NCI-H187 treated with DMSO at 0.1 percent for 48 hours (cell line): ENCODE measurements at places on chromosomes 16 and 17.

DNA sequence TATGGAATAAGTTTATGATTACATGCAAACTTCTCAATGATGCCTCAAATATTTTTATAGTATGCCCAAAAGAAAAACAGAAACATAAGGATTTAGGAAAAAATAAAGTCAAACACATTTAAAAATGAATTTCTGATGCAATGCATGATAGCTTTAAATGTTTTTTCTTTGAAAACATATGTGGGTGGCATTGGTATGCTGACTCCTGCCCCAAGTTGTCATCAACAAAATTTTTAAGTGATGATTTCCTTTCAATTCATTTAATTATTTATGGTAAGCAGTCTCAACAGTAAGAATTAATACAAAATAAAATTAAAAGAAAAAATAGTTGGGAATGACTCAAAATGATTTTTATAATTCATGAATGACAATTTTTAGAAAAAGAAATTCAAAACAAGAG is 104.9 kb downstream of the CEP112 start:
- DNase-seq = no peak

DNA sequence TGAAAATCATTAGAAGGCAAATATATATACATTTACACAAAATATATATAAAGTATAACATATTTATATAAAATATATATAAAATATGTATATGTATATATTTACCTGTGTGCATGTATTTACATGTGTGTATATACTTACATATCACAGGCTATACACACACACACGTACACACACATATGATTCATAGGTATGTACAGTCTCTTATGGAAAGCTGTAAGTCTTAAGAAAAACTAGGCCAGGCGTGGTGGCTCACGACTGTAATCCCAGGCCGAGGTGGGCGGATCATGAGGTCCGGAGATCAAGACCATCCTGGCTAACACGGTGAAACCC is 14.7 kb downstream of the TOM1L2 start:
- no peak for DNase-seq

DNA sequence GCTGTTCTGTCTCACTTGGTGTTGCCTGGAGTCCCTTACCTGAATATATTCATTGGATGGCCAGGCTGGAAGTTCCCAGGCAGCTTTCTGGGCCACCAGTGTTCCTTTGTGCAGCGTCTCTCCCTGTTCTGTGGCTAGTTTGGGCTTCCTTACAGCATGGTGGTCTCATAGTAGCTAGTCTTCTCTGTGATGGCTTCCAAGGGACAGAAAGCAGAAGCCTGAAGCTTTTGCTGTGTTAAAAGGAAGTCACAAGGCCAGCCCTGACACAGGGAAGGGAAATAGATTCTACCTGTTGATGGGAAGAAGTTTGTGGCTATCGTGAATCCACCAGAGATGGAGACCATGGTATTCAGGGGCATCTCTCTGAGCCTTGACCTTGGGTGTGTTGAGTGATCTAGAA is 34.6 kb downstream of the PLCG2 start:
- no peak for DNase-seq

DNA sequence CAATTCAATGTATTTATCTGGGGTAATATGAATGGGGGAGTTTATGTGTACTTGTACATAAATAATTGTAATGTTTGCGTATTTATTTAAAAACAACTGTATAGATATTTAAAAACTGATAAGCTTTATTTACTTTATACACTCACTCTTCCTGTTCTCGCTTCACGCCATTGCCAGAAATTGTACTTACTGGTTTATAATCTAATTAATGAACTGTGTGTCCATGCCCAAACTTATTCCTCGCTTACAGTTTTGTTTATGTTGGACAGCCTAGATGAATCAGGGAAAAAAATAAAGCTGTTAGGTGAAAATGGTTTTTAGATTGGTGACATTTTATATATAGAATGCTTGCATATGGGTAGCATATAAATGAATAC is 30.8 kb downstream of the AATF start:
- no peak for DNase-seq

DNA sequence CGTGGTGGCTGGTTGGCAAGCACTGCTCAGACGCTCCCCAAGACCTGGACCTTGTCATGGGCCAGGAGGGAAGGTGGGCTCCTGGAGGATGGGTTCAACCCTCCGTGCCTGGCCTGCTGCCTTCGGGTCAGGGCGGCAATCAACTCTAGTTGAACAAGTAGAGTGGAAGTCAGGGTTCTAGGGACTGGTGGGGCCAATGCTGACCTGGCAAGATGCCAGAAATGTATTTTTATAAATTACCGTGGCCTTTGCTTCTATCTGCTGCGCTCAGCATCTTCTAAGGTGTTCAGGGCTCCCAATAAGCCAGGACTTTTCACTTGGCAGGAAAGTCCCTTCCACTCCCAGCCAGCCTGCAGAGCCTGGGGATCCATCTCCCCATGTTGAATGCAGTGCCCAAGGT is 207.1 kb upstream of the N4BP1 start:
- DNase-seq = no peak

DNA sequence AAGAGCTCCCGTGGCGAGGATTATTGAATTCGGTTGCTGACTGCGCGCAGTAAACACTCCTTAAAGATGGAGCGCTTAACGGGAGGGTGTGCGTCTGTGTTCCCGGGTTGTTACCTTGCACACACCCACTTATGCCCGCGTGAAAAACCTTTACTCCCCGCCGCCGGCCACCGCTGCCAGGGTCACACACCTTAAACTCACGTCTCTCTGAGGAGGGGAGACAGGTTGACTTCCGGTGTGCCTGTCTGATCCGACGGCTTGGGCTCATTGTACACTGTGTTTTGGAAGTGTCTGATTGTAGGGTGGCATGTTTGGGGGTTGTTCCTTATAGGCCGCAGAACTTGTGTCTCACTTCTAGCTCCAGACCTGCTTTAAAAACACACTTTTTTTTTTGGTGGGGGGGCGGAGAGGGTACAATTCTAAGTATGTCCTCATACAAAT is 66.8 kb downstream of the KPNA2 start:
- no peak for DNase-seq

GRCh38 chr17:61416540-61417363 is 17.1 kb downstream of the TBX2 start:
- DNase-seq = peak; percentile 18

DNA sequence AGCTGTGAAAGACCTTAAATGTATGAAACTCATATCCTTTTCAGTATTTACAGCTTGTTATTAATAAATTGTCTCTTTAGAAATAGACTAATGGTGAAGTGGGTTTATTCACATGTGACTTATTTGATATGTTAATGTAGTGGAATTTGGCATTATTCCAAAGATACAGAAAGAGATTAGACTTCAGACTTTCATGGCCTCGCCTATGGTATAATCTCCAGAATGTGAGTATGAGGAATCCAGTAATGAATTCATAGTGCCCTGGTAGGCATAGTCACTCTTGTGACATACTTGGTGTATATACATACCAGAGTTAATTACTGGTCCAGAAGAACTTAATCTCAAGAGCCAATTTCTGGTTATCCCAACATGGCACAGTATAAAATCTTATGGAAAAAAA is 72.7 kb downstream of the OMG start:
- no peak for DNase-seq

DNA sequence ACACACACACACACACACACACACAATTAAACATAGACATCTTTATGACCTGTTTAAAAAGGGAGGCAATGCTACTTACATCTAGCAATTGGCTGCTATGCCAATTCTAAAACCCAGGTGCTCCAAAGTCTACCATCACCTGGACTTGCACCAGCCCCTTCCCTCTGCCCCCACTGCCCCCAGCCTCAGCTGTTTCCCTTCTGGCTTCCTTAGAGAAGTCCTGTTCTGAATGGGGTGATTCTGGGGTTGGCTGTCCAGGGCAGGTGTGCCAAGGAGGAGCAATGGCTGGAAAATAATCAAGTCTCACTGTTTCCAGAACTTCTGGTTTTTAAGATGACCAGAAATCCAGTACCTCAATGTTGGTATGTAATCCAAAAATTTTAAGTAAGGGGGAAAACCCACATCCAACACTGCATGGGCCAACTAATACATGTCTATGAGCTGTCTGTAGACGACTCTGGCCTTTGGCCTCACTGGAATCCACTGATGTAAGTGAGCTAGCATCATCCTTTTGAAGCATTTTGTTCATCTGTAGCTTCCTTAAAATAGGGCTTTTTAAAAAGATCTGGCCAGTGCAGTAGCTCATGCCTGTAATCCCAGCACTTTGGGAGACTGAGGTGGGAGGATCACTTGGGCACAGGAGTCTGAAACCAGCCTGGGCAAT is 2.1 kb downstream of the IFT20 start:
- DNase-seq = no peak

GRCh38 chr17:82303944-82304808 is 13.2 kb downstream of the CD7 start:
- no peak for DNase-seq

DNA sequence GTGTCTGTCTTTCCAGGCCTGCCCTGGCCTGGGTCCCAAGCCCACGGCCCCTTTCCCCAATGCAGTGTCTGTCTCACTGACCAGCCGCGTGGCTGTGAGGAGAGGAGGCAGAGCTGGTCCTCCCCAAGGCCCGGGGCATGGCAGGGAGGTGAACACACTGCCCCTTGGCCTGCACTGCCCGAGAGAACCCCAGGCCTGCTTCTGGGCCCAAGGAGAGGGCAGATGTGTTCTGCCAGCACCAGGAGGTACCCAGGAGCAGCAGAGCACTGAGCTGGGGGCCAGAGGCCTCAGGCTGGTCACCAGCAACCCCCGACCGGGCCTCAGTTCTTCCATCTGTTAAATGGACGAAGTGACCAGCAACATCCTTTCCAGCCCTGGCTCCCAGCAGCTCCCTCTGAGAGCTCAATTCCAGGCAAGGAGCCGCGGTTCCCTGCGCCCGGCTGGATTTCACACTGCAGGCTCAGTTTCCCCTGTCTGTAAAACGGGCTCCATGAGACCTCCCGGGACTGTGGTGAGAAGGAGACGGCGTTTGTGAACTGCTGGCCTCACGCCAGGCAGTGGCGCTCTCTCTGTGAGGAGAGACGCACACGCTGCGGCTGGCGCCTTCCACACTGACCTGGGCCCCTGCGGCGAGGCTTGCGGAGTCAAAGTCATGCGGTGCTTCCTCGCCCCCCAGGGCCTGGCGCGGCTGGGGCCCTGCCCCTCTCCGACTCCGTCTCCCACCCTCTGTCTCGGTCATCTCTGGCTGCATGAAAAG is 8.1 kb upstream of the ZFPM1 start:
- no peak for DNase-seq

GRCh38 chr17:50026046-50026675 is 29.7 kb upstream of the ITGA3 start:
- DNase-seq = no peak

DNA sequence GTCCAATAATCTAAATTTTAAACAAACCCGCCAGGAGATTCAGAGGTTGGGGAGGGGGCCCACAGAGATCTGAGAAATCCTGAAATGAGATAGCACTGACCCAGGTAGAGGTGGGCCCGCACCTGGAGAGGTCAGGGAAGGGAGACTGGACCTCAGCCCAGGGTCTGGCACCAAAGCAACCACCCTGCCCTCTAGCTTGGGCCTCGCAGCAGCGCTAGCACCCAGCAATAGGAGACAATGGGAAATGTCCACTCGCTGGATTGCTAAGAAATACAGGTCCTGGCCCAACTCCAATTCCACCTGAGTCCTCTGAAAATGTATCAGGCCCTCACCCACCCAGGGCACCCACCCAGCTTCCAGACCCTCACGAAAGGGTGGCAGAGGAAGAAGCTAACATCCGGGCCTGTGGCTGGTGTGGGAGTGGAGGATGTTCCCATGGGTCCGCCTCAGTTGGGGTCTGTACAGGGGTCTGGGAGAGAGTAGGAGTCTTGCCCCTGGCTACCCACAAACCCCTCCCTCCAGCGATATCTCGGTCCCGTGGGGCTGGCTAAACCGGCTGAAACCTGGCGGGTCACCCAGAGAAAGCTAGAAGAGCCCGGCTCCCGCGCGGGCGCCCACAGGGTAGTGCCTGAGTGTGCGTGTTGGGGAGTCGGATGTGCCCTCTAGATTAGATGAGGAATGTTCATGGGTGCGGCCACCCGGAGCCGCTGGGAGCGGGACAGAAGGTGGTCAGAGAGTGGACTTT is 1.1 kb downstream of the PLLP start:
- no peak for DNase-seq
